Esophagus muscularis mucosa (tissue), 4 donors: ENCODE measurements at places on chromosomes 1 and 21. TPM values are rescaled to one million over a fixed set of nuclear protein-coding genes. Genes with fewer than 3 reads are reported as not detected.
A peak's percentile ranks its signal among the peaks of the same experiment; 100 is the strongest.

DNA sequence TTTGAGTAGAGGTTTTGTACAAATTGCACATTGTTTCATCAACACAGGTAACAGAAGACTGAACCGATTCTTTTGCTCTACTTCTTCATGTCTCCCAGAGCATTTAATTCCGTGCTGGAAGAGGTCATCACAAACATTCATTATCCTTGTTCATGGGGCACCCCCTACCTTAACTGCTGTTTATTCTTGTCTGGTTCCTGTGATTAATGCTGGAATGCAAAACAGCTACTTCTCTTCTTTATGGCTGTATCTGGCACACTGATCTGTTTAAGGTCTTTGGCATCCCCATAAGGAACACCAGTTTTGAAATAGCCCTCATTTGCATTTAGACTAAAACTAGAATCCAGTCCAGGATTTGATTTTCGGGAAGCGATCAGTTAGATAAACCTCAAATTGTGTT, 42.2 kb downstream of the NTNG1 start:
- H3K27me3 ChIP-seq: no peaks in the 10 kb centered on the region
- no peaks in the 10 kb centered on the region for H3K36me3 ChIP-seq
- DNase-seq: no peak
- H3K27ac ChIP-seq: no peak overlapping the region
- H3K4me1 ChIP-seq: no peaks in the 10 kb centered on the region

The RGS8 gene
- total RNA-seq: 0.06 TPM

DNA sequence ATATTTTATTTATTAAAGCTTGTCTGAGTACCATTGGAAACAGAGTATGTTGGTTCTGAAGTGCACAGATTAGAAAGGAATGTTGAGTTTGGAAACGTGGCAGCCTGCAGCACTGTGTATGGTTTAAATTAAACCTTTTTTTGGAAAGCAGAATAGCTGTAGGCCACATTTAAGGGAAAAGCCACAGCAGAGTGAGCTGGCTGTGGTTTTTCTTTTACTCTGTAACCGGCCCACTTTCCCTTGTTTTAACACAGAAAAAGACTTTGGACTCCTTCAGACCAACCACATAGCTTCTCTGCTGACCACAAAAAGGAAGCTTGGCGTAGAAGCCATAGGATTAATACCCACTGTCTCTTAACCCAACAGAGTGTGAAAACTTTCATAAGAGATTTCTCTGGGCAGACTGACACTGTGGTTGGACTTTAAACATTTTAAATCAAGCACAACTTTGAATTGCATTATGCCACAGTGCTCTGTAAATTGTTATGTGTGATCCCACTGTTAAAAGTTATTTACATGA, 75.2 kb downstream of the NFIA start:
- peaks cover 81% of the 10 kb centered on the region for H3K4me1 ChIP-seq
- H3K36me3 ChIP-seq: no peaks in the 10 kb centered on the region
- peak overlapping the region; percentile 69 for H3K27ac ChIP-seq
- DNase-seq: no peak

The CA6 gene
- not detected for total RNA-seq

The SELE gene
- 1.7 TPM for total RNA-seq

DNA sequence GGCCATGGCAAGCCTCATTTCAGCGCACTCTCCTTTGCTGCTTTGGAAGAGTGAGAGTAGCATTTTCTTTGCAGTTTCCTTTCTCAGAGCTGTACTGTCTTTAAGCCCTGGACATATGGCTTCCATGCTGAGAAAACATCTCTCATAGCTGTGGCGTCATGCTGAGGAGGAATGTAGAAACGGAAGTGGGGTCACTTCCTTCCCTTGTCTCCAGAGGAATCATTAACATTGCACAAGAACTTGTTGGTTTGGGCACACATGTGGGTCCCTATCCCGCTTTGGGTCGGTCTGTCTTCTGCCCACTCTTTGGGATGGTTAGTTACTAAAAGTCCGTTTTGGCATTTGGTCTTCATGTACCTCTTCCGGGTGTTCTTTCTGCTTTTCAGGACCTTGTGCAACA, 5.6 kb downstream of the MFN2 start:
- no peaks in the 10 kb centered on the region for H3K27me3 ChIP-seq
- H3K4me1 ChIP-seq: peaks cover 71% of the 10 kb centered on the region
- H3K4me3 ChIP-seq: no peak overlapping the region
- no peak for DNase-seq
- H3K27ac ChIP-seq: peak overlapping the region; percentile 92

The GUCA2A gene
- not detected for total RNA-seq
